Stomach (tissue), 19 donors: ENCODE measurements at places on chromosomes 7 and 10. TPM values are rescaled to one million over a fixed set of nuclear protein-coding genes. Genes with fewer than 3 reads are reported as not detected.

DNA sequence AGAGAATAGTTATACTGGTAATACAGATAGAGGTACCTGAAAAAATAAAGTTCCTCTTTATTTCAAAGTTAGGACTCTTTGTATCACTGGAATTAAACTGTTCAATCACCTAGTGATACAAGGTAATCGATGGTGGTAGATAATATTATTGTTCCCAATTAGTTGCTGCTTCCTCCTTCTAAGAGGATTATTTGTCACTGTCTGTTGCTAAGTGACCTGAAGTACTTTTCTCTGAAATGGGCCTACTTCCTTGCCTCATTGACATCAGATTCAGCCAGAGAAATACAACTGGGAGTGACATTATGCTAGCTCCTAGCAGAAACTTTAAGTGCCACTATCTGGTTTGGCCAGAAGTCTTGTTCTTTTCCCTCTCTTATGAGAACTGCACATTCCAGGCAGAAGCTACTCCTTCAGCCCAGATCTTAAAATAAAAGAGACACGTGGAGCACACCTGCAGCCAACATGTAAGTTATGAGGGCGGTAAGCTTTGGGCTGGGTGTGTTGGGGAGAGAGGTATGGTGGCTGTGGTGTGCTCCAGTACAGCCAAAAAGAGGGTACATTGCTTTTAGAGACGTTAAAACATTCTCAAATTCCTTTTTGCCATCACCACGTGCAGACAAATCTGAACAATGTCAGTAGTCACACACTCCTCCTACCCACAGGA is 54.8 kb downstream of the MINDY3 start:
- DNase-seq: no peak

DNA sequence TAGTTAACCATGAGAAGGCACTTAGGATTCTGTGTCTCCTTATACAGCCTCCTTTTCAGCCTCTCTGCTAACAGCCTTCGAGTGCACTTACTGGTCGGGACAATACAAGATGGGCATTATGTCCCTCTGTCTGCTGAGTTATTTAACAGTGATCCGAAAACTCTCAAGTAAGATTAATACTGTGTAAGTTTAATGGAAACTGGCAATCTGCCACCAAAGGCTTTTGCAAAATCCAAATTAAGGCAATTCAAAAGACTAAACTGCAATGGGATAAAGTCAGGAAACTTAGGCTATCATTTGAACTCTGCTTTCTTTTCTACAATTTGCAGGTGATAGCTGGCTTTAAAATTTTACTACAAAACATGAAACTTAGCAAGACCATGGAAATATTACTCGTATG is 477.8 kb downstream of the TFEC start:
- DNase-seq: peak; percentile 6

DNA sequence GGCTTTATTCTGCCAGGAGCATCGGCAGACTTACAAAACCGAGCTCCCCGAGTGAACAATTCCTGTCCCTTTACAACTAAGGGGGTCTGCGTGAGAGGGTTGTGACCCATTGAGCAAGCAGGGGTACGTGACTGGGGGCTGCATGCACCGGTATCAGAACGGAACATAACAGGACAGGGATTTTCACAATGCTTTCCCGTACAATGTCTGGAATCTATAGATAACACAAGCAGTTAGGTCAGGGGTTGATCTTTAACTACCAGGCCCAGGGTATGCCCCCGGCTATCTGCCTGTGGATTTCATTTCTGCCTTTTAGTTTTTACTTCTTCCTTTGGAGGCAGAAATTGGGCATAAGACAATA is 38.1 kb upstream of the GSDME start:
- no peak for DNase-seq

The ANAPC16 gene
- 37.4 TPM for total RNA-seq
